ENCODE measurements at places on chromosomes 6 and 20.

DNA sequence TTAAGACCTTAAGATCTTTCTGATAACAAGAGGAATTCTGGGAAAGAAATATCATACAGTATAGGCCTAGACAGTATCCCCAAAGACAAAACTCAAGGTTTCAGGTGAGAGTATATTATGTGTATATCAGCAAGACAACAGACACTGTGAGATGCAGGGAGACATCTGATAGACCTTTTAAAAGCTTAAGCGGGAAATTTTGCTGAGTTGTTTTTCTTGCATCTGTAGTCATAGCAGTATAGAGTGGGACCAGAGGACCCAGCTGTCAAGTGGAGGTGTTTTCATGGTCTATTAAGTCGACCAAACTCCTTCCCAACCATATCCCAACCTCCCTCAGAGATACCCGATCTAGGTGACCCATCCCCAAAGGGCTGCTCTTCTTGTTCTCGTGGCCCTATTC, 98.1 kb upstream of the THEMIS start:
- no peak for DNase-seq

DNA sequence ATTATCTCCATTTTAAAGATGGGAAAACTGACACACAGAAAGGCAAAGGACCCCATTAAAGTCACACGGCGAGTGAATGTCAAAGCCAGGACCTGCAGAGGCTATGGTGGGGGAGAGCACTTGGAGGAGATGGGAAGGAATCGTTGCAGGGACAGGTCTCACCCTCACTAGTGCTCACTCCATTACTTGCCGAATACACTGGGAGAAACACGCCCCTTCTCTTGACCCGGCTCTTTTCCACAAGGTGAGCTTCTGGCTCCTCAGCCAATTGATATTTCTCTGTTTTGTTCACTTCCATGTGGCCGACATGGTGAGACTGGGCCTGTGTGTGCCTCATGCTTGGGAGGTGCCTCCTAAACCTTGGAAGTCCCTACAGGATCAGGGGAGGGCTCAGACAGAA, 117.8 kb upstream of the KCNG1 start:
- no peak for DNase-seq

DNA sequence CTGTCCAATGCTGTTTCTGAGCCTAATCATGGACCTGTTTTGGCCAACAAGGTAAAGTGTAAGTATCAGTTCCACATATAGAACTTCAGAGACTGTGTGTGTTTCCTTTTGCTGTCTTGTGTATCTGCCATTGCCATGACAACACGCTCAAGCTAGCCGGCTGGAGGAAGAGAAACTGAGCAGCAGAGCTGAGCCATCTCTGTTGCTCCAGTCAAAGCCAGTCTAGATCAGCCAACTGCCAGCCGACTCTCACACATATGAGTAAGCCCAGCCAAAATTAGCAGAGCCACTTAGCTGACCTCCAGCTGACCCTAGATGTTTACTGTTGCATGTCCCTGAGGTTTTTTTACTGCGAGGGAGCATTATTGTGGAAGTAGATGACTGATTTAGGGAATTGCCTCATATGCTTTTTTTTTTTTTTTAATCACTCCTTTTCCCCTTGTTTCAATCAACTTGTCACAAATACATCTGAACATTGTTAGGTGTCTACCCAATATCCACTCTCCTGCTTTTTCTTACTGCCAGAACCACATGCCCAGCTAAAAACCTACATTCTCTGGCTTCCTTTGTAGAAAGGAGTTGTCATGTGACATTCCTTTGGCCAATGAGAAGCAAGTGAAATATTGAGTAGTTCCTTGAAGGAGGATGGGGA, 304.3 kb upstream of the SUPT3H start:
- DNase-seq = peak; percentile 100

DNA sequence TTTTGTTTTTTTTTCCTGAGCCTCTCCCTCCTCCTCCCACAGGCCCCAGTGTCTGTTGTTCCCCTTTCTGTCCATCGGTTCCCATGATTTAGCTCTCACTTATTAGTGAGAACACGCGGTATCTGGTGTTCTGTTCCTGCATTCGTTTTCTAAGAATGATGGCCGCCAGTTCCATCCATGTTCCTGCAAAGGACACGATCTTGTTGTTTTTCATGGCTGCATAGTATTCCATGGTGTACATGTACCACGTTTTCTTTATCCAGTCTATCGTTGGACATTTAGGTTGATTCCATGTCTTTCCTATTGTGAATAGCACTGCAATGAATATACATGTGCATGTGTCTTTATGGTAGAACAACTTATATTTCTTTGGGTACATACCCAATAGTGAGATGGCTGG, 105.6 kb upstream of the NUP153 start:
- DNase-seq = no peak

- no peak for DNase-seq
Measured at GRCh38 chr20:20034486-20034885, 17.3 kb downstream of the NAA20 start.

GRCh38 chr20:5001174-5002076, at the start of gene SLC23A2:
Gene SLC23A2 (minus strand): TSS chr20:5001510. CDS start chr20:4932562, 68,948 bp downstream.
- DNase-seq = peak; percentile 34

GRCh38 chr6:117684749-117685148, 9.5 kb downstream of the NUS1 start:
- peak; percentile 53 for DNase-seq

GRCh38 chr20:16613954-16614353, 40.7 kb upstream of the KIF16B start:
- no peak for DNase-seq

DNA sequence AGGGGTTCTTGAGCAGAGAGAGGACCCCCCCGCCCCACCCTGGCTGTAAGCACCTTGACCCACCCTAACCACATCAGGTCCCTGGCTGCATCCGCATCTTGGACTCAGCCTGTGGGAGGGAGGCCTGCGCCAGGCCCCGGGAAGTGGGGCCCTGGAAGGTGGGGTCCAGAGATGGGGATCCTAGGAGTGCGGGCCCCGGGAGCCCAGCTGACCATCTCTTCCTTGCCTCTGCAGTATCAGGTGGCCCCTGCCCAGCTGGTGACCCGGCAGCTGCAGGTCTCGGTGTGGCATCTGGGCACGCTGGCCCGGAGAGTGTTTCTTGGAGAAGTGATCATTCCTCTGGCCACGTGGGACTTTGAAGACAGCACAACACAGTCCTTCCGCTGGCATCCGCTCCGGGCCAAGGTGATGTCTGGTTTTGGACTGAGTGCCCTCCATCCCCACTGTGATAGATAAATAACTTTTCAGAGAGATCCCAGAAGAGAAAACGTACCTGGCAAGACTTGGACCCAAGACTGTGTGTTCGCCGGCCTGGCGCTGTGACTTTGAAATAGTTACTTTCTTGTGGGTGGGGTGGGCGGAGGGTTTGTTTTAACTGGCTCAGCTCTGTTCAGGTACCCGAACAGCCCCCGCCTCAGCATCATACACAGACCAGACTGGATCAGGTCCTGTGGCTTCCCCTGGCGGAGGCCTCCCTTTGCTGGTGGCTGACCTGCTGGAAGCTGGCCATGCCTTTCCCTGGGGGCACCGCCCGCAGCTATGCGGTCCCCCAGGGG, 62.0 kb downstream of the EZR start:
- DNase-seq = no peak

- no peak for DNase-seq
Measured at GRCh38 chr20:50561379-50562078, 51.3 kb downstream of the PTPN1 start.

GRCh38 chr6:150979826-150980350, 114.4 kb downstream of the MTHFD1L start:
- no peak for DNase-seq

GRCh38 chr20:63060057-63060991, 53.6 kb upstream of the BHLHE23 start:
- DNase-seq = no peak

GRCh38 chr6:34342247-34342646, 50.2 kb downstream of the NUDT3 start:
- DNase-seq = no peak

- peak; percentile 11 for DNase-seq
Measured at GRCh38 chr6:66628917-66629316, 921.9 kb upstream of the EYS start.

DNA sequence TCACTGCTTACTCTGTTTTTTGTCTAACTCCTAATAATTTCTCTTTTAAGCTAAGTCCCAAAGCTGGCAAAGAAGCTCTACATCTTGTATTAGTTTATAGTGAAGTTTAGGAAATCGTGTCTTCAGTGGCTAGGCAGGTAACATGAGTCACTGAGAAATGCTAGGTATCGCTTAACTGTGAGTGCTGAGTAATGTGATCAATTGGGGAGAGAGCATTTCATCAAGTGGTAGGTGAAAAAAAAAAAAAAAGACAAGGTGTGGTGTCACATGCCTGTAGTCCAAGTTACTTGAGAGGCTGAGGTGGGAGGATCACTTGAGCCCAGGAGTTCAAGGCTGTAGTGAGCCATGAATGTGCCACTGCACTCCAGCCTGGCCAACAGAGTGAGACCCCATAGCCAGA, 125.3 kb downstream of the FAM83B start:
- DNase-seq = no peak

DNA sequence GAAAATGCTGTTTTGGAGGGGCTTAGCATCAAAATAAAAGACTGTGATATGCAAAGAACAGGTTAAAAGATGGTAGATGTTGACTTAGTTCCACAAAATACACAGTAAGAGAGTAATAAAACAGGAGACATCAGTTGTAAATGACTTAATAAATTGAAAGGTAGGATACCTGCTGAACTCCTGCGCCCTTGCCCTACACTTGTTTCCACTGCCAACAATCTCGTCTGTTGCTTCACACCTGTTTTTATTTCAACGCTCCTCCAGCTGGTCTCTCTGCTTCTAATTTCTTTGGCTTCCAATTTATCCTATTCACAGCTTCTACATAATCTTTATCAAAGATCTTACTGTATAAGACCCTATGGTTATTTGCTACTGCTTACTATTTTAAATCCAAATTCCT, 115.9 kb upstream of the BEND3 start:
- DNase-seq = no peak

DNA sequence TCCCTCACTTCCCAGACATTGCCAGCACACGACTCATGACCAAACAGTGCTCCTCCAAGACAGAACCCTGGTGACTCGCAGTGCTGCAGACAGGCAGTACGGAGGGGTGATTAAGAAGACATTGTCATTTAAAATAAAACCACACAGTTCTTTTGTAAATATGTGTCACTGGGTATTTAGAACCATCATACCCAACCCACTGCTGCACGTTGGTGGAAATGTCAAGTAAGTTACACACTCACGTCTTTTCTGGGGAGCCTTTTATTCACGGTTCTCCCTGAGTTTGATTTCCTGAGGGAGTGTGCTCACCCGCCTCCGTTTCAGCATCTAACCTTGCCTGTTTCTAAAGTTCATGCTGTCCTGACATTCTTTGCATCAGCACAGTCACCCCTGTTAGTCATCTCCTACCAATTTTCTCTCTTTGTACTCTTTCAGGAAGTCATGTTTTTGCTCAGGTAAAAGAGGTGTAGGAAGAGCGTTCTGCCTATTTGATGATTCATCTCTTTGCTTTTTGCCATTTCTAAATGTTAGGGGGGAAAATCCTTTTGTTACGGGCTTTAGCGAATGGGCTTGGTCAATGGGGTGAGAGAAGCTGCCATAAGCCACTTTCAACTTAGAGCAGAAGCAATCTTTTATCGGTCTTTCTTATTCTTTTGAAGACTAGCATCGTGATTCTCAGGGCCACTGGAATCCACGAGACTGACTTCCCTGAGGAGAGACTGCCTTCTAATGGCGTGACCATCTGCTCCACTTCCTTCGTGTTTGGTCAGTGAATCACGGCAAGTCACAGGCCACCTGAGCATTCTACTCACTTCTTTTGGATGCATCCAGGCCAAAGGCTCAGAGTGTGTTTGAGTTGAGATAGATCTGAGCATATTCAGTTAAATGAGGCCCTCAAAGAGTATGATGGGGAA, 512.8 kb upstream of the JARID2 start:
- DNase-seq = peak; percentile 89

- DNase-seq = no peak
Measured at GRCh38 chr6:41858703-41859102, 36.5 kb downstream of the USP49 start.

GRCh38 chr20:37892001-37892400, 10.9 kb upstream of the VSTM2L start:
- no peak for DNase-seq

DNA sequence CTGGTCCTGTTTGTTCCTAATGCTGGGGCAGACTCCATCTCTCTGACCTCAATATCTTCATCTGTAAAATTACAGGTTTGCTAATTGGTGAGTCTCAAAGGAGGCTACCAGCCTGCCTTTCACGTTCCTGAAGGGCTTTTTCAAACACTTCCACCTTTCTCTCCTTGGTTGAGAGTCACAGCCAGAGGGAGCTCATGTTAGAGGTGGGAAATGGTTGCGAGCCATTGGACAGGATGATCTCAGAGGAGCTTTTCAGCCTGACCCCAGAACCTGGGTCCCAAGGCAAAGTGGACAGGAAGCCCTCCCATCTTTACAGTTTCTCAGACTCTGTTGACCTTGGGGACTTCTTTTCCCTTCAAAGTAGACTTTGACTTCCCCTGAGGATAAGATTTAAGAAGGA, 37.6 kb downstream of the NDUFAF5 start:
- DNase-seq = no peak

DNA sequence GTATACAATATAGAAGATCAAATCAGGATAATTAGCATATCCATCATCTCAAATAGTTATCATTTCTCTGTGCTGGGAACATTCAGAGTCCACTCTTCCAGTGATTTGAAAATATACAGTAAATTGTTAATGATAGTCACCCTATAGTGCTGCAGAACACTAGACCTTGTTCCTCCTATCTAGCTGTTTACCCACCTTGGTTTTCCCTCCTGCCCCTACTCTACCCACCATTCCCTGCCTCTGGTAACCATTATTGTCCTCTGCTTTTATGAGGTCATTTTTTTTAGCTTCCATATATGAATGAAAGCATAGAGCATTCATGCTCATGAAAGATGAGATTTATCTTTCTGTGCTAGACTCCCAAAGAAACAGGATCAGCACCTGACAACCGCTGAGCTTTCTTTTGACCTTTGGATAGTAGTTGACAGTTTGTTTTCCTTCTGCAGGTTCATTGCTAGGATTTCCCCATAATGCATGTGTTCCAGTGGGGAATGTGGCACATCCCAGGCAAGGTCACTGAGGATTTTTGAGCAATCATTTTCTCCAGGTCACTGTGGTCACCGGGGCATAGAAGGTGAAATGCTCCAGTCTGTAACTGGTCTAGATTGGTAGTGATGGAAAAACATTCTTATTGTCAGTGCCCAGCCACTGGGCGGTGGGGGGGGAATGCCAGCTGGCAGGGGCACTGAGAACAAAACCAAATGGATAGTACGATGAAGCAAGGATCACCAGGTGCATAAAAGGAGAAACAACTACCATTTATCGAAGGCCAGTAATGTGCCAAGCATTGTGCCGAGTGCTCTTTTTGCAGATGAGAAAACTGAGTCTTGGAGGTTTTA, 33.6 kb upstream of the BCAS1 start:
- no peak for DNase-seq

- no peak for DNase-seq
Measured at GRCh38 chr6:111220383-111221031, 133.2 kb downstream of the SLC16A10 start.

- DNase-seq = peak; percentile 37
Measured at GRCh38 chr20:58892141-58892931, 39.8 kb downstream of the GNAS start.
